Activated CD4-positive, alpha-beta T cell treated with anti-CD3 and anti-CD28 coated beads, Interleukin-2, amount 10 ng/mL, durations not matched to agents 24 days and 14 days (primary cell): ENCODE measurements at places on chromosomes 4 and X.

- no peak for DNase-seq
Observed at GRCh38 chr4:40546506-40546905, 83.2 kb downstream of the RBM47 start.

GRCh38 chr4:39732728-39733127 is 34.8 kb downstream of the UBE2K start:
- DNase-seq: no peak

DNA sequence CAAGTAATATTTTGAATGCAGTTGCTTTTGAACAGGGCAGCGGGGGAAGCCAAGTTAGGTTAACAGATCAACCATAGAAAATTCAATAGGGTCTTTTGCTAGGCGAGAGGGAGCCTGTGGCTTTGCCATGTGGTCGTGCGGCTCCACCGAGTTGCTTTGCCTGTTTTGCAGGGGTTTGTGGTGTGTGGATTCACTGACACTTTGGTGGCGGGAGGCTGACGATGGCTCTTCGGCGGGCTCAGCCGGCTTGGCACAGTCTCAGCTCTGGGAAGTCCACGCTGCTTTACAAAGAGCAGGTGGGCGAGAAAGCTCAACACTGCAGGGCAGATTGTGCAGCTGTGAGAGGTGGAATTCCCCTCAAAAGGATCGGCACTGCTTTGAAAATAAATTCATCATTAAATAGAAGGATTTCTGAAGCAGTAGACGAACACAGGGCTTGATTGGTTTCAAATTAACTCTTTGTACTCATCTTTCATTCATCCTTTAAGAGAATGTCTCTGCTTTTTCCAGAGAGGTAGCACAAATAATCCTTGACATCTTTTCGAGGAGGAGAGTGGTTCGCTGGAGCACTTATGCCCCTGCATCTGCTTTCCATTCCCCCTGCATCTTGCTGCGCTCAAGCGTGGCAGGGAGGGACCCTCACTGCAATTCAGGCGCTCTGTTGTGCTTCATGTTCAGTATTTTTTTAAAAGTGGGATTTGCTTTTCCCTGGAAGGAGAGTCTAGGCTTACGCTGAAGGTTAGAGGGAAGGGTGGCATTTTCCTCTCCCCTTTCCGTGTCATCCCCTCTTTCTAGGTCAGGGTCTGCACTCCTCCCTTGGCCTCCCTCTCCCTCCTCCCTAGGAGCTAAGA is 201.8 kb upstream of the LEF1 start:
- no peak for DNase-seq

DNA sequence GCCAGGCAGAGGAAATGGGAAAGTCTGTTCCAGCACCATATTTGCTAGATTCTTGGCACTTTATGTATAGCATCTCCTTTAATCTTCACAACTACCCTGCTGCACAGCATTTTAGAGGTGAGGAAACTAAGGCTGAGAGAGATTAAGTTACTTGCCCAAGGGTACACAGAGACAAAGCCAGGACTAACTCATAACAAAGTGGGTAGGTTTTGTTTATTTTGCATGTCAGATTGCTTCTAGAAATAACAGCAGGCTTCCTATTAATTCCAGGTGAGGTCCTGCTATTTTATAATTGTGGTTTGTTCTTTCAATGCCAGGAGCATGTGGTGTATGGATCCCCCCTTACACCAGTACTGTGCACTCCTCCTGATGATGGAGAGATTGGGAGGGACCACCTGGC is 15.0 kb downstream of the TCEANC start:
- DNase-seq: no peak

DNA sequence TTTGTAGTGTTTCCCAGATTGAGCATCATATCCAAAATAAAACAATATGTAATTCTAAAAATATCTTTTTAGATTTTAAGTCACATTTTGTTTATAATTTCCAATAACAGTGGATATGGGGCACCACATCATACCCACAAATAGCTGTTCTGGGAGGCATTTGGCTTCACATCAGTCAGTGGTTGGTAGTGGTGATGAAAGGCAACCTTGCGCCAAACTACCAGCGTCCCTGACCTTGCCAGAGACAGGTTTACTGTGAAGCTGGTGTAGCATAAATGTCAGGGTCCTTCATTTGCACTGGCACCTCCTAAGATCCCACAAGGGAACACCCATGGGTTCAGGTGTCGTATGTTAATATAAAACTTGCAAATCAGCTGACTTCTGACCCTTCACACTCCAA is 222.2 kb downstream of the DCTD start:
- DNase-seq: no peak

DNA sequence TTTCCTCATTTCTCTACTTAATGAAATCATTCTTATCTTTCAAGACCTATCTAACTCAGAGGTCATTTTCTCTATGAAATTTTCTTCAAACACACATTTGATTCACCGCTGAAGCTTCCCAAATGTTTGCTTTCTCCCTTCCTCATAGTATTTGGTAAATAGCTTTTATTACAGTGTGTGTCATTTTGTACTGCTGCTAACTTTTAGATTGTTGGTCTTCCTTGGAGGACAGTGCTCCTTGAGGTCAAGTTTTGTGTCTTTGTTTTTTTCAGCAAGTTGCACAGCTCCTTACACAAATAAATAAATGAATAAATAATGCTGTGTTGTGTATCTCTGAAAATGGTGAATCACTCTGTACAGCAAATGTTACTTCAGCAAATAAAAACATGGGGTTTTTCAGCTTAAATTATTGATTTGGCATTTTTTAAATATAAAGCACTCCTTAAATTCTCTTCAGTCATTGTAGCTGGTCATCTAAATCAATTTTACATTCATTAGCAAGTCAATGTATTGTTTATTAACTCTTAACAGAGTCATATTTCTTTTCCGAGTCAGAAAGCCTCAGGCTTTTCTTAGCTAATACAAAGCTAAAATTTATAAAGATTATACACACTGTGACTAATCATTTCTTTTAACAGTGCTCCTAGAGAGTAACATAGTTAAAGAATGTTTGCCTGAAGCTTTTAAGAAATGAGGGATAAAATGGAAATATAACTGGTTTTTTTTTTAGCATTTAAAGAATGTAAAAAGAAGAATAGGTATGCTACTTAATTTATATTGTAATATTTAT is 30.1 kb upstream of the MAD2L1 start:
- DNase-seq: no peak

DNA sequence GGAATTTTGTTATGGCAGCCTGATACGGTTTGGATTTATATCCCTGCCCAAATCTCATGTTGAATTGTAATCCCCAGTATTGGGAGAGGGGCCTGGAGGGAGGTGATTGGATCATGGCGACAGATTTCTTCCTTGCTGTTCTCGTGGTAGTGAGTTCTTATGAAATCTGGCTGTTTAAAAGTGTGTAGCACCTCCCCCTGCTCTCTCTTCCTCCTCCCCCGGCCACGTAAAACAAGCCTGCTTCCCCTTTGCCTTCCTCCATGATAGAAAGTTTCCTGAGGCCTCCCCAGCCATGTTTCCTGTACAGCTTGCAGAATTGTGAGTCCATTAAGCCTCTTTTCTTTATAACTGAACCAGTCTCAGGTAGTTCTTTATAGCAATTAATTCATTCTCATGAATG is 37.9 kb downstream of the SUPT20HL2 start:
- no peak for DNase-seq

GRCh38 chrX:129790808-129791207 is 11.1 kb downstream of the SASH3 start:
- no peak for DNase-seq

DNA sequence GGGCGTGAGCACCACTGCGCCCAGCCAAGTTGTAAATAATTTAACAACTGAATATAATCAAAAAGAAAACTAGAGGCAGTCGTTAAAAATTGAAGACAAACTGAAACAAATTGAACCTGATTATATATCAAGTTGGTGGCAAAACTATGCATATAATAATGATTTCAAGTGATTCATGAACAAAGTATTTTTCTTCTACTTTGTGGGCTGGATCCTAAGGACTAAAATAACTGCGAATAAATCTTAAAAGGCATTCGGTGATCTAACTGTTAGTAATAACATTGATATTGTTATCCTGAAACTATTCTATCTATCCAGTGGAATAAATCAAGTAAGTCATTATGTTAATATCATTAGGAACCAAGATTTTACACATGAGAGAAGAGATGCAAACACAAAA is 21.2 kb upstream of the USP9X start:
- DNase-seq: no peak

DNA sequence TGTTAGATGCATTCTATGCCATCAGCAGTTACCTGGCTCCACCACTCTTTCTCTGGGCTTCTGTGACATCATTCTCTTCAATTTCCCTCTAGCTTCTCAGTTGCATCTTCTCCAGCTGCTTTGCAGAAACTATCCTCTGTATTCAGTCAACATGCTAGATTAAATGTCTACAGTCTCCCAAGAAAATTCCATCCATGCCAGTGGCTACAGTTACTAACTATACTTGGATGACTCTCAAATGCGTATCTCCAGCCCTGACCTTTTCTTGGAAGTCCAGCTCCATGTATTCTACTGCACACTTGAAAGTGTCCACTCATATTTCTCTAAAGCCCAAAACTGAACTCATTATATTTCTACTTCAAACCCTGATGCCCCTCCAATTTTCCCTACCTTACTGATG is 232.3 kb upstream of the TENM3 start:
- DNase-seq: no peak

- DNase-seq: peak; percentile 64
Observed at GRCh38 chr4:184421533-184422155, 52.7 kb downstream of the IRF2 start.

GRCh38 chr4:165410214-165410613 is 31.4 kb downstream of the CPE start:
- no peak for DNase-seq

- no peak for DNase-seq
Observed at GRCh38 chrX:54509400-54509799, 13.4 kb upstream of the FGD1 start.

DNA sequence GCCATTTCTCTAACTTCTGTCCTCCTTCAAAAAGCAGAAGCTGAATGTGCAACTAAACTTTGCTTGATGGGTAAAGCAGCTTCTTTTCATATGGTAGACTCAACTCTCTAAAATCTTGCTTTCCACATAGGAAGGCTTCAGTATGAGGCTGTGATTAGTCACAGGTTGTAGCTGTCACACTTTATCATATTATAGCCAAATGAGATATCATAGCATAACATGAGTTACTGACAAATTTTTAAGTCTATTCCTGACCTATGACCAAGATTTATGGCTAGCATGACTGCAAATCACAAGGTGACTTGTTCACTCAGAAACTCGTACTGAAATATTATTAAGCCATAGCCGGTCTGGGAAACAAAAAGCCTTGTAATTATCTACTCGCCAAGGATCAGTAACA is 998.6 kb downstream of the RPA4 start:
- DNase-seq: no peak

- no peak for DNase-seq
Observed at GRCh38 chr4:108336076-108336475, 167.3 kb upstream of the LEF1 start.

GRCh38 chr4:123480706-123481418 is 84.3 kb downstream of the SPRY1 start:
- DNase-seq: no peak

GRCh38 chr4:54036184-54036583 is 28.2 kb downstream of the CHIC2 start:
- no peak for DNase-seq

DNA sequence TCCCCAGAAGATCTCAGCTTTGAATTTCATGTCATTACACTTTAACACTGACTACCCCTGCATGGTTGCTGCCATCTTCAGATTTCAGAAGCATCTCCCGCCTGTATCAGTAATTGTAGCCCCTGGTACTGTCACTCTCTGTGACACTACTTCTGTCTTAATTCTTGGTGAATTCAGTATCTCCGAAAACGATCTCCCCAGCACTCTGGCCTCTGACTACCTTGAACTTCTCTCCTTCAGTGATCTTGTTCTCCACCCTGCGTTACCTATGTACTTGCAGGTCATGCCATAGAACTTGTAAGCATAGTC is 53.8 kb upstream of the ABCG2 start:
- DNase-seq: no peak

- no peak for DNase-seq
Observed at GRCh38 chr4:113637823-113638561, 123.5 kb downstream of the CAMK2D start.

DNA sequence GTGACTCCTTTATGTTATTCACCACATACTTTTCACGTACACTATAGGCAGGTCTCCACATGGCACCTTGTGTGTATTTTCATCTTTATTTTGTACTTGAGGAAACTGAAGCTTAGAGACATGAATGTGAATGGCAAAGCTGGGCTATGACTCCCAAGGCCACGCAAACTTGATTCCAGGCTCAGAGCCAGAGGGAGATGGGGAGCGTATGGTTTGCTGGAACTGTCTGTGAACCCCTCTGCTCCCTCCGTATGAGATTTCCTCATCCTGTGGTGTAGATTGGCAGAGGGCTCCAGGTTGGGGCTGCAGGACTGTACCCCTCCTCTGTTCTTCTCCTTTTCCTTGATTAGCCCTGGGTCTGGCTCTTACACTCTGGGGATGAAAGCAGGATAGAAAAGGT is 16.1 kb upstream of the STARD8 start:
- no peak for DNase-seq

GRCh38 chr4:5804656-5805055 is 88.2 kb downstream of the CRMP1 start:
- DNase-seq: no peak

DNA sequence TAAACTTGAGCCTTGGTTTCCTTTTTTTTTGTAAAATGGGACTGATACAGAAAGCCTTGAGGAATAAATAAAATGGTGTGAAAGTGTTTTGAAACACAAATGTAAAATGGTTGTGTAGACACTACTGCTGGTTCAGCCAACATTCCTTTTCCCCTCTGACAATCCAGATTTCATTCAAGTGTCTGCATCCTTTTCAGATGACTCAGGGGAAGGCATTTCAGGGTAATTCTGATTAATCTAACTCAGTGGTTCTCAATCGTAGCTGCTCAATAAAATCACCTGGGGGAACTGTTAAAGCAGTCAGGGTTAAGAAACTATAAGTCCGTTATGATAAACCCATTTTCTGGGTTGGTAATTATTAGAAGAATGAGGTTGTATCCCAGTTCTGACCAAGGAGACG is 4.6 kb downstream of the ARHGAP10 start:
- no peak for DNase-seq

DNA sequence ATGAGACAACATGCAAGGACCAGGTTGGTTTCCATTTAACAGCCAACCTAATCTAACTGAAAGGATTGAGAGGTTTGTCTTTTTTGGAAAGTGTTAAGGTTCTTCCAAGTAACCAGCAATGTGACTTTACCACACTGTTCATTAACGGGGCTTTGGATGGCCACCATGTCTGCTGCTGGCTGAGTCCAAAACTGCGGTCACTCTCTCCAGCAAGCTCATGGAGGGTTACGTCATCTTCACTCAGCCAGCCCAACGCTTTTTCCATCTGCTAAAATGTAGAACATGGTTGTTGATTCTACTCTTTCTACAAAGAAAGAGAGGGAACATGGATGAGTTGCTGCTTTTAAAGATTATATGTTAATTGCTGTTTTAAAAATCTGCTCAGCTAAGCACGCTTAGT is 11.0 kb downstream of the PKD2 start:
- no peak for DNase-seq

- no peak for DNase-seq
Observed at GRCh38 chrX:139828033-139828432, 104.8 kb downstream of the ATP11C start.

- DNase-seq: no peak
Observed at GRCh38 chr4:130955520-130955919, 1859.6 kb downstream of the C4orf33 start.
